ENCODE measurements at places on chromosomes 6 and 20.

GRCh38 chr20:46672543-46673148, 16.6 kb downstream of the TP53RK start:
- no peak for DNase-seq

DNA sequence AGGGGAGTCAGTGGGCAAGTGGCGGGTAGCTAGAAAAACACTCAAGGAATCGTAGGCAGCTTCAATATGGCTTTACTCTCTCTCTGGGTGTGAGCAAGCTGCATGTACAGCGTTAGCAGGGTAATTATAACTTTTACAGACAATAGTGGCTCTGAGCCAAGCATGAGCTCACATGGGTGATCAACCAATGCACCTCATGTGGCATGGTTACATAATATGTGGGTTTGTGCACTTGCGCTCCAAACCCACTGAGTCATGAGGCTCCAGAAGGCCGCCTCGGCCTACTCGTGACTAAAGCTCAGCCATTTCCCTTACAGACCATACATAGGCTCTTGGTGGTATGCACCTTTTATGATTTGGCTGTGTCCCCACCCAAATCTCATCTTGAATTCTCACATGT, 78.4 kb upstream of the FBXL4 start:
- DNase-seq: no peak

DNA sequence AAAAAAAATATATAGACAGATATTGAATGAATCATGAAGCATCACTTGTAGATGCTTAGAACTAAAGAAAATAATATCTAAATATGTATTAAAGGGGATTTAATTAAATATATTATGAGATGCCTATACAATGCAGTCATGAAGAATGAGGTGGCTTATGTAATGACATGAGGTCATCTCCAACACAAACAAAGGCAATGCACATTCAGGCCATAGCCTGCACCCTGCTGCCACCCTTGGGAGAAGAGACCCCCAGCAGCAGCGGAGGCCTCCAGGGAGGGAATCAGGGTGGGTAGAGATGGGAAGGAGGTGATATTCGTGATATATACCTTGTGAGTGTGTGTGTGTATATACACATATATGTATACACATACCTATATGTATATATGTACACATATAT, 26.4 kb upstream of the SSTR4 start:
- DNase-seq: no peak

GRCh38 chr20:8150591-8150990, 18.5 kb downstream of the PLCB1 start:
- DNase-seq: no peak

- no peak for DNase-seq
Observed at GRCh38 chr20:61320691-61321425, 68.8 kb downstream of the CDH4 start.

Measured in endodermal cell (in vitro differentiated cells).